Memory B cell (primary cell): ENCODE measurements at places on chromosomes 16 and 17.

DNA sequence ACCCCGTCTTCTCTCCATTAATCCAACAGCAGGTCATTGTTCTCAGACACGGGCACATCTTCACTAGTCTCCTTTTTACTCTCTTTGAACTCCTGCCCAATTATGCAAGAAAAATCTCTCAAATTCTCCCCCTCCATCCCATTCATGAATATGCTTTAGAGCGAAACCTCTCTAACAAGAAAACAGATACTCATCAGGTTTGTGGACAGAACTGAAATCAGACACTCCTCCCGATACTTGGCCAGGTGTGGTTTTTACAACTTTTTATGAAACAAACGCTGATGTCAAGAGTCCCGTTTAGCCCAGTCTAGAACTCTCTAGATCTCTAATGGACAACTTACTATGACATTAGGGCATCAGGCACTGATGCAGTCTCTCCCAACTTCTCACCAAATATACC, 40.9 kb downstream of the PIK3R5 start:
- no peak for DNase-seq

GRCh38 chr17:75875182-75875939, 3.0 kb downstream of the TRIM47 start:
- DNase-seq, result no peak

GRCh38 chr17:63476854-63477479, at the start of gene ACE:
Gene ACE, plus strand, starts transcription at chr17:63477061. Its CDS starts 34 bp downstream, at chr17:63477095.
- DNase-seq, result peak; percentile 32

DNA sequence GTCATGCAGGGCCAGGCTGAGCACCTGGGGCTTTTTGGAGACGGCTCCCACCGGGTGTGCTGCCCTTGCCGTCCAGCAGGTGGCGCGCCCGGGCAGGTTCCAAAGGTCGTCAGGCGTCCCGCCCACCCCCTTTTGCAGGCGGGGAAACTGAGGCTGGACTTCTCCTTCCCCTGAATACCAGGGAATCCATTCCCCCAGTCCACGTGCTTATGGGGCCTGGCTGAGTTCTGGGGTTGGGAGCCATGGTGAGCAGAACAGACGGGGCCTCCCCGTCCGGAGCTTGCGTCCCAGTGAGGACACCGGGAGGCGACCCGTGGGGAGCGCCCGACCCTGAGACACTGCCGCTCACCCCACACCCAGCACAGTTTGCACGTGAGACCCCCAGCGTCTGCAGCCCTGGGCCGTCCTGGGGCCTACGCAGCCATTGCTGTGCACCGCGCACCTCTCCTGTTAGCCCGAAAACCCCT, 51.8 kb upstream of the JPH3 start:
- peak; percentile 52 for DNase-seq

DNA sequence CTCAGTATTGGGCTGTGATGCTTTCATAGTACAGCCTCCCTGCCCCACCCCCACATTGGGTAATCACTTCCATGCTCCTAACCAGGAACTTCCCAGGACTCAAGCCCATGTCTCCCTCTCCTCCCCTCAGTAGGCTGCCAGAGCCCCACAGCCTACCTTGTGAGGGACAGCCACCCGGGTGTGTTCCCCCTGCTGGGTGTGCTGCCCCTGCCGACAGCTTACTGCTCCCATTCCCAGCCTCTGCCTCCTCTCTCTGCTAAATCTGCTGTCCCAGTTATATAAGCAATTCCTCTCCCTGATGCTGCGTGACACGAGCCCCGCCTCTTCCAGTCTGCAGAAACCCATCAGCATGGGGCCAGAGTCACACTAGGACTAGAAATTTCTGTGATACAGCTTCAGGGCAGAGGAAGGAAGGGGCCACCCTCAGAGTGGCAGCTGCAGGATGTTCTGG, at the start of gene RSKR:
RSKR (minus strand) TSS at position 255 of the 451 bp plus-strand sequence; CDS start at position 231, 24 bp downstream.
- no peak for DNase-seq

DNA sequence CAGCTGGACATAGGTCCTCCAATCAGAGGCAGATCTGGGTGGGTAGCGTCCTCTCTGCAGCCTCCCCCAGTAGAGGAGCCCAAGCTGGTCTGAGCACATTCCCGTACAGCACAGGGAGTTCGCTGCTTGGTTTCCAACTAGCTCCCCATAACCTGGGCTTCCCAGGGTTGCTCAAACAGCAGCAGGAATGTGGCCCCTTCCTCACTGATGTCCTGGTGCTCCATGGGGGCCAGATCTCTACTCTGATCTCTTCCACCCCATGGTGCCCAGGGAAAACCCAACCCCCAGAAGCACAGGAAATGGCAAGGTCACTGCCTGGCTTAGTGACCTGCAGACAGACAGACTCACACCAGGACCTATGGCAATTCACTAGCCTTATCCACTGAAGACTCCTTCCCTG, 11.1 kb upstream of the MMP2 start:
- no peak for DNase-seq

DNA sequence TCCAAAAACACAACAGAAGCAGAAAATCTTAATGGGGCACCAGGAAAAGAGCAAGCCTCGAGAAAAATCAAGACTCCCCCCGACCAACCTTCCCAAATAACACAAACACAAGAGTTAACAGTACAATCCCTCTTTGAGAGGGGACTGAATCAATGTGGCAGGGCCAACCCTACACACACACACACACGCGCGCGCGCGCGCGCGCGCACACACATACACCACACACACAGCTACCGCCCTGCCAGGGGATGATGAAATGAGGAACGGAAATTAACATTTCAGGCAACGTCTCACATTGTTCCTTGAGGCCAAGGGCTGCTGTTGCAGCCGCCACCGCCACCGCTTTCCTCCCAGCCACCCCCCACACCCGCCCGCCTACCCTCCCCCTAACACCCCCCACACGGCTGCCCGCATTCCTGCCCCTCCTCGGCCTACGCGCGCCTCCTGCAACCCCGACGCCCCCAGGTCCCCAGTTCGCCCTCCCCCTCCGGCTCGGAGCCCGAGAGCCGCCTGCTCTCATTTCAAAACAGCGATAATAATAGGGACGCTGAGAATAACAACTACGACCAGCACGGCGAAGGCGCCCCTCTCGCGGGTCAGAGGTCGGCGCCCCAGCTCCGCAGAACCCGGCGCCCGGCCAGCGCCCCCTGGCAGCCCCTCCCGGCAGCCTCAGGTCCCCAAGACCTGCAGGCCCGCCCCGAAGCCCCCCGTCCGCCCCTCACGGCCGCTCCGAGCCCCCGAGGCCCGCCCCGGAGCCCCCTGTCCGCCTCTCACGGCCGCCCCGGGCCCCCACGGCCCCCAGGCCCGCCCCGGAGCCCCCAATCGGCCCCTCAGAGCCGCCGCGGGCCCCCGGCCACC, 1.1 kb downstream of the ANKRD11 start:
- peak; percentile 74 for DNase-seq

DNA sequence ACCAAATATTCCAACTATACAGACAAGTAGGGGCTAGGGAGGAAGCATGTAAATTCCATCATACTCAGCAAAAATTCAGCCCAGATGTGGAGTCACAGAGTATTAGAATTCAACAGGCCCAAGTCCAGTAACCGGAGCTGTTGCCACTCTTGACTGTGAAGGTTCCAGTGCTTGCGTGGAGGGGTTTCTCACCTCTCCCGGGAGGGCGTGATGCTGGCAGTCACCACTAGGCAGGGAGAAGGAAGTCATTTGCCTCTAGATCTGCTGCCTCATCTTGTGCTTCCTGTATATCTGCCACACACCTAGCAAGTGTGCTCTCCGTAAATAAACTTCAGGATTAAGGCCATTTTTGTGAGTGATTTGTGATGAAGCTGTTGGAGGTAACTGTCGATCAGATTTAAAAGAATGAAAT, 1.0 kb upstream of the CKLF start:
- DNase-seq, result peak; percentile 46

DNA sequence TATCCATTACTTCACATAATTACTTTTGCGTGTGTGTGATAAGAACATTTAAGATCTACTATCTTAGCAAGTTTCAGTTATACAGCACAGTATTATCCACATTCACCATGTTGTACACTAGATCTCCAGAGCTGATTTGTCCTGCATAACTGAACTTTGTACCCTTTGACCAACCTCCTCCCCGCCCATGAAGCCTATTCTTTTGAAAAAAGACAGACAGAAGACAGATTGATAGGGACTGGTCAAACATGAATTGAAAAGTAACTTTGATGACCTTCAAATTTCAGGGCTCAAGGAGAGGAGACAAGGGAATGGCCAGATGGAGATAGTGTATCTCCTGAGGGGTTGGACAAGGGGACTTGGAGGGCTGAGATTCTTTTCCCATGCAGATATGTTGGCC, 96.3 kb downstream of the CMC2 start:
- DNase-seq, result no peak

- DNase-seq, result no peak
Observed at GRCh38 chr16:3022684-3023414, 893 bp downstream of the HCFC1R1 start.

GRCh38 chr16:2209258-2210008, 1.2 kb downstream of the BRICD5 start:
- no peak for DNase-seq

GRCh38 chr17:77513045-77513444, 372.3 kb downstream of the SEC14L1 start:
- DNase-seq, result no peak

DNA sequence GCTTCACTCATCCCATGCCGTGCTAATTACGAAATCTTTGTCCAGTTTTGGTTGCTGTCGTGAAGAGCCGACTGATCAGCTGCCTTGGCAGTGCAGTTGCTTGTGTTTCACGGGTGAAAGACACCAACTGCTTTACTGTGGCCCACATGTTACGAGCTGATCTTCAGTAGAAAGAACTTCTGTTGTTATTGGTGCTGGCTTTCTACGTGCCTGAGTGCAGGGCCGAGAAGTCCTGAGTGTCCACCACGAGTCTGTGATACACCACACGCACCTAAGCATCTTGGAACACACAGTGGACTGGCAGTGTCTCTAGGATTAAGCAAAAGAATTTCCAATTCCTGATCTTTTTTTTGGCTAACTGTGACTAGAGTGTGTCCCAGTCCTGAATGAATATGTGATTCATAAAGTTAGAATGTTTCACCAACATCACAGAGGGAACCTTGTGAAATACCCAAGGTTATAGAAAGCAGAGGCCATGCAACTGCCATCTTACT, 70.4 kb upstream of the CLEC18A start:
- no peak for DNase-seq

- DNase-seq, result no peak
Observed at GRCh38 chr17:43418441-43419374, 19.9 kb downstream of the ARL4D start.

DNA sequence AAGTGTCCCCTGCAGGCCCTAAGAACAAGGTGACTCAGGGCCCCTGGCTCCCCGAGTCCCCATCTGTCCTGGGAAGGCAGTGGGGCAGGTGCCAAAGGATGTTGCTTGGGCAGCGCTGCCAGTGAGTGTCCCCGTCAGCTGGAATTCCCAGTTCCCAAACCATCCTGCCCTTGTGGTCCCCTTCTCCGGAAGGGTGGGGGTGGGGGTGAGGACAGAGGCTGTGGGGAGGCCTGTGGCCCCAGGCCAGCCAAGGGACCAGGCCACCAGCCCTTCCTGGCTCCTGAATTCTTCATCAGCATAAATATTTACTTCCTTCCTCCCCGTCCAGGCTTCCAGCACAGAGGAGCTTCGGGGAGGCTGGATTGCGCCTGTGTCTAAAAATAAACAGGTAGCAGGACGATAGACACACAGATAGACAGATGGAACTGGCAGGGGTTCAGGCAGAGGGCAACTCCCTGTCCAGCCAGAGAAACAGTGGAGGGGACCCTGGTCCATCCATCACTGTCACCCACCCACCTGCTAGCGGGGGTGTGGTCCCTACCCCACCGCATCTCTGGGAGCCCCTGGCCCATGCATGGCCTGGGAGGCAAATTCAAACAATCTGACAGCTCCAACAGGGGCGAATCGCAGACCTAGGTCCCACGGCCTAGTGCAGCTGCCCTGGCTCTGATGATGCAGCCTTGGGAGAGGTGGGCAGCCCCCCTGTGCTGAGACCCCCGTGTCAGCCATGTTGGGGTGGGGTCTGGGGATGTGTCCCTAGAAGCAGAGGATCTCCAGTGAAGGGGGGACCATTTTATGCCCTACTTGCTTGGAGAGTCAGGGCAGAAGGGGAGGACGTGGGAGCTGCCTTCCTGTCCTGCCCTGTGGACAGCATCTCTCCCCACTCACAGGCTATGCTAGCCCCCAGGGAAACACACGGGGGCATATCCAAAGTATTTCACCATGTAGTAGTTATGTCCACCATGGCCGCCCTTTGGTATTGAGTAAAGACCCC, 13.2 kb downstream of the GLIS2 start:
- DNase-seq, result no peak

- no peak for DNase-seq
Observed at GRCh38 chr17:10699856-10700255, 2.5 kb downstream of the ADPRM start.

DNA sequence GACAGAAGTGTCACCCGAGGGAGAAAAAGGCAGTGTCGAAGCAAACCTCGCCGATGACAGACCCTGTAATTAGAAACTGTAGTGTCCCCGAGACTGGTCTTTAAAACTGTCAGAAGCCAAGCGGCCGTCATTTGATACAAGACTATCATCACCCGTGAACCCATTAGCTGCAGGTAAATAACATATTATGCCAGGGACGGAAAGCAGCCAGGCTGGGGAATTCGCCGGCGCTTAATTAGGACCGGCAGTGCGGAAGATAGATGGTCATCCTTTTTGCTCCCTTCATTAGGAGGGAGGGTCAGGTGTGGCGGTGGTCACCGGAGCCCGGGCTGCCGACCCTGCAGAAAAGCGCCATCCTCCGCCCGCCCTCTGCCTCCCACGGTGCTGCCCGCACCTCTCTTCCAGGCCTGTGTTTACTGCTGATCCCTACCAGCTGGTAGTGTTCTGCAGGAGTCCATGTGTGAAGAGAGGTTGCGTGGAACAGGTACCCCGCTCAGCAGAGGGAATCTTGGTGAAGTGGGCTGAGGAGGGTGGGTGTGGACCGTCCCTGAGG, 109.4 kb upstream of the GSE1 start:
- no peak for DNase-seq
